NT2/D1 (cell line): ENCODE measurements at places on chromosomes 6 and 20.
A peak's percentile ranks its signal among the peaks of the same experiment; 100 is the strongest.

- no peak for DNase-seq
Observed at GRCh38 chr20:53949319-53949839, 121.0 kb downstream of the BCAS1 start.

DNA sequence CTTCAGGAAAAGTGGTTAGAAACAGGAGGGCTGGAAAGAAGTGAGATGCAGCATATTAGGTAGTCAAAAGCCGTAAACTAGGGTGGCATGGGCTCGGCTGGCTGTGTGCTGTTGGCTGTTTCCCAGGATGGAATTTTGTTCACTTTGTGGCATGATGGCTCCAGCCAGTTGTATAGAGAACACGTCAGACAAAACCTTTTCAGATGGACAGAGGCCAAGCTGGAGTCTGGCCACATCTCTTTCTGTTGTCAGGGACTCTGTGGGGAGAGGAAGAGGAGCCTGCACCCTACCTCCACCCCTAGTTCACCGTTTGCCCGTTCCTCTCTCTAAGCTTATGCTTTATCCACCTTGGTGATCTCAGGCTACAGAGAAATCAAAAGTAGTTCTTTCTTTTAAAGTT, 22.0 kb downstream of the C6orf89 start:
- no peak for DNase-seq

DNA sequence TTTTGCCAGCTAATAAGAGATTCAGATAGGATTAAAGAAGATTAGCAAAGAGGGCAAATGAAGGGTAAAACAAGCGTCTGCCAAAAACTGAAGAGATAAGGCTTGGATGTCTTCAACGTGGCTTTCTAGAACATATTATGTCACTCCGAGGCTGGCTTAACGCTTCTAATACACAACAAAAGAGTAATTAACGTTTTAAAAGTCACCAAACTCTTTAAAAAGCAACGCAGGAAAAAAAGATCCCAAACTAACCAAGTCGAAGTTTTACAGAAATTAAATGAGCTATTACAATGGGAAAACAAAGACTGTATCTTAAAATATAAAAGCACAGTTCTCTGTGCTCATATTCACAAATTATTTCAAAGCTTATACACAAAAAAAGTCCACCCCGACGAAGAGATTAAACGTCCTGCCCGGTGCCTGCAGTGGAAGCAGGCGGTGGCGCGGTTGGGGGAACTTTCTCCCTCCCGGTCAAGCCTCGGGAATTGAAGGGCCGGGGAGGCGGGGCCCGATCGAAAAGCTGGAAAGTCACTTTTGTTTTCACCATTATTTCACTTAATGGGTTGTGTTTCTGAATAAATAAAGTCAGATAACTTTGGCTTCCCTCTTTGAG, 1.2 kb downstream of the MAK start:
- DNase-seq, result no peak

DNA sequence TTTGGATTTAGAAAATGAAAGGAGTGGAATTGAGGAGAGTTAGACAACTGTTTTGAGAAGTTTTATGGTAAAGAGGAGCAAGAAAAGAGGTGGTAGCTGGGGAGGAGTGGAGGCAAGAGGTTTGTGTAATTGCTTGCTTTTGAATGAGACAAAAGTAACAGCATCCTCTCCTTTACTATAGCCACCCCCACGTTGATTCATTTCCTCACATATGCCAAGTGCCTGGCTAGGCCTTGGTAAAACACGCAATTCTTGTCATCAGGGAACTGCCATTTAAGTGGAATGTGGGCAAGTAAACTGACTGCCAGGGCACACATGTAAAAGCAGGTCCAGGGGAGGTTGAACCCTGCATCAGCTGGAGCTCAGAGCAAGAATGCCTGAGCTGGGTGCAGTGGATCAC, 4.1 kb downstream of the MTRES1 start:
- no peak for DNase-seq

DNA sequence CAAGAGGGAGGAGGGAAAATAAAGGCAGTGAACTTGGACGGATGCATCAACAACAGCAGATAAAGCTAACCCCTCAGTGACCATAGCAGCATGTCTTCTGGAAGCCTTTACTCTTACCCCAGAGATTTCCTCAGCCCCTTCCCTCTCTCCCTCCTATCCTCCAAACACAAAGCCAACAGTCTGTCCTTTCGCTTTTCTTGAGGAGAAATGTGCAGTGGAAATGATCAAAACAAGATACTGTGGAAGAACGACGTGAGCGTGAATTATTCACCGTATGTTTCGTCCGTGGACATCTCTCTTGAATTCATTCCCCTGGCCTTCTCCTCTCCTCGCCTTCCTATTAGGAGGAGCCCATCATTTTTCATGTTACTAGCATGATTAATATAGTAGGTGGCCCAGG, 8.5 kb downstream of the NRN1 start:
- DNase-seq, result no peak

DNA sequence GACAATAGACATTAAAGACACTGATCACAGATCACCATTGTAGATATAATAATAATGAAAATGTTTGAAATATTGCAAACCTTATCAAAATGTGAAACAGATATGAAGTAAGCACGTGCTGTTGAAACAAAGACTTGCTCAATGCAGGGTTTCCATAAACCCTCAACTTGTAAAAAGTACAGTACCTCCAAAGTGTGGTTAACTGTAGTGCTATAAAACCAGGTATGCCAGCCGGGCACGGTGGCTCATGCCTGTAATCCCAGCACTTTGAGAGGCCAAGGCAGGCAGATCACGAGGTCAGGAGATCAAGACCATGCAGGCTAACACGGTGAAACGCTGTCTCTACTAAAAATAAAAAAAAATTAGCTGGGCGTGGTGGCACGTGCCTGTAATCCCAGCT, 96.6 kb downstream of the ZFAND3 start:
- DNase-seq, result no peak

DNA sequence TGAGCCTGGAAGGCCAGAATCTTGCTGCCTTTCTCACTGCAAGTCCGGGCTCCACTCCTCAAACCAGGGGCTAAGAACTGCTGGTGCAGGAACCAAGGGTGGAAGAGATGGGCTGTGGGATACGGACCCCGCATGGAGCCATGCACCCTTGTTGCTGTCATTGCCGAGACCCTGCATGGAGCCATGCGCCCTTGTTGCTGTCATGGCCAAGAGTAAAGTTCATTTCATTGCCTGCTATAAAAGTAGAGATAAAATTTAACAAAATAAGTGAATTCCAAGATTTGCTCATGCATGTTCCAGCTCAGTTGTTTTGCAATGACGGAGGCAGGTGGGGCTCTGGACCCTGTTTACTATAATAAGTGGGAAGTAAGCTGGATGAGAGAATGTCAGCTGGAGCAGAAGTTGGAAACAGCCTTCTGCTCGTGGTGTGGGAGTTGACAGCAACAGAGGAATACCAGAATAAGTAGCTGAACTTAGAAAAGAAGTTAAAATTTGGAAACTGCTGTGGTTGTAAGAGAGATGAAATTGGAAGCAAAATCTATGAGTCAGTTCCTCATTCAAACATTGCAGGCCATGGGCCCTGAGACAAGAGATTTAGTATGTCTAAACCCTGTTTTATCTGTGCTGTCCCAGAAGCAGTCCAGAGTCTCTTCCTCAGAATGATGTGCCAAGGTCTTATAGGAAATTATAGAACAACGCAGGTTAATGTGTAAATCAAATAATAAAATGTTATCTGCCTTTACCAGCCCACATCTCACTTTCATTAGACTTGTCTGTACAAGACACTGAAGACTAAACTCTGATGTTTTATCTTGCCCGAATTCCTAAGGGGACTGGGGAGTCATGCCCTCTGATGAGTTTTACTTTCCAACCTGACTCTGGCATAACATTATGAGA, 15.8 kb upstream of the THBS2 start:
- DNase-seq, result no peak

DNA sequence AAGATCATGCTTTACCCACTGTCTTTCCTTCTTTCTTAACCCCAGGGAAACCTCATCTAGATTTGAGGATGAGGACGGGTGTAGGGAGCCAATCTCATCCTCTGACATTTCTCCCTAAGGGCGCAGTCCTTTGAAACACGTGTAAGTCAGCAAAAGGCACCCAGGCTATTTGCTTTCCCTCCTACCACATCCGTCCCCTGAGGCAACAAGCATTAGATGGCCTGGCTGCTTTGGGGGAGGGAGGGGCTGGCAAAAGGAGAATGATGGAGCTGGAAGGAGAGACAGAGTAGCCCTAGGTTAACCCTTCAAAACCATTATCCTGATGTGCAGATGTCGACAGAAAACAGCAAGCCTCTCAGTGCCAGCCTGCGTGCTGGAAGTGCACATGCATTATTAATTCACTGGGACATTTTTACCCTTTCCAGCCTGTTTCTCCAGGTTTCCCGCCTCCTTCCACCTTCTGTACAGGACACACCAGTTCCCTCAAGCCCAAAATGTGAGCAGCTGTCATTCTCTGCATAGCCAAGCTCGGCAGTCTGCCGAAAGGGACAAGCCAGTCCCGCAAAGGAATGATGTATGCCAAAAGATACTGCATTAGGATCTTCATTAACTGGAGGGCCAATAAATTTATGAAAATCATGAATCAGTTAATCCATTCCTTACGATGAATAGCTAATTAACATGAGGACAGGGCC, 547.2 kb downstream of the CD83 start:
- no peak for DNase-seq

DNA sequence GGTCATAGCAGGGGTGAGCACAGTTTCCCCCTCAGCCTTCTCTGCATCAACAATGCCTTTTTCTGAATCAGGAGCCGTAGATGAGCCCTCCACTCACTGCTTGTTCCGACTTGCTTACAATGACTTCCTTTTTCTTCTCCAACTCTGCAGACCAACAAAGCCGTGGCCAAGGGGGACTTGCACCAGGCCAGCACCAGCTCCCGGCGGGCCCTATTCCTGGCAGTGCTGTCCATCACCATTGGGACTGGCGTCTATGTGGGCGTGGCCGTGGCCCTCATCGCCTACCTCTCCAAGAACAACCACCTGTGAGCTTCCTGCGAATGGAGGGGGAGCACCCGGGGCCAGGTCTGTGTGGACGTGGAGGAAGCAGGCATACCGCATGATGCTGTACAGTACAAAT, 195.8 kb downstream of the SYNDIG1 start:
- no peak for DNase-seq

- DNase-seq, result no peak
Observed at GRCh38 chr20:62305149-62305764, 2.5 kb downstream of the ADRM1 start.

DNA sequence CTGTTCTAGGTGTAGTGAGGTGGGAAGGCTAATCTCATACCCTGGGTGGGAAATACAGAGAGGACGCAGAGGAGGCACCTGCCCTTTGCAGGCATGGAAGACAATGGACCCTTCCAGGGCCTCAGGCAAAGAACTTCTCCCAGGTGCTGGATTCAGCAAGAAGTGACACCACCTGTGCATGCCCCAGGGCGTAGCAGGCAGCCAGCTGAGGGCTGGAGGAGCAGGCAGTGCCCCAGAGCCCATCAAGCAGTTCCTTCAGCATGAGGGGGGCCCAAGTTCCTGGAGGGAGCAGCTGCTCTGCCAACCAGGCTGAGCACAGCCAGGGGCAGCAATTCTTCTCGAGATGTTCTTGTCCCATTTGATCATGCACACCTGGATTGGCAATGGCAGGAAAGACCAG, 170.3 kb upstream of the PDE10A start:
- no peak for DNase-seq

- DNase-seq, result no peak
Observed at GRCh38 chr20:64212755-64213154, 42.8 kb upstream of the PCMTD2 start.

DNA sequence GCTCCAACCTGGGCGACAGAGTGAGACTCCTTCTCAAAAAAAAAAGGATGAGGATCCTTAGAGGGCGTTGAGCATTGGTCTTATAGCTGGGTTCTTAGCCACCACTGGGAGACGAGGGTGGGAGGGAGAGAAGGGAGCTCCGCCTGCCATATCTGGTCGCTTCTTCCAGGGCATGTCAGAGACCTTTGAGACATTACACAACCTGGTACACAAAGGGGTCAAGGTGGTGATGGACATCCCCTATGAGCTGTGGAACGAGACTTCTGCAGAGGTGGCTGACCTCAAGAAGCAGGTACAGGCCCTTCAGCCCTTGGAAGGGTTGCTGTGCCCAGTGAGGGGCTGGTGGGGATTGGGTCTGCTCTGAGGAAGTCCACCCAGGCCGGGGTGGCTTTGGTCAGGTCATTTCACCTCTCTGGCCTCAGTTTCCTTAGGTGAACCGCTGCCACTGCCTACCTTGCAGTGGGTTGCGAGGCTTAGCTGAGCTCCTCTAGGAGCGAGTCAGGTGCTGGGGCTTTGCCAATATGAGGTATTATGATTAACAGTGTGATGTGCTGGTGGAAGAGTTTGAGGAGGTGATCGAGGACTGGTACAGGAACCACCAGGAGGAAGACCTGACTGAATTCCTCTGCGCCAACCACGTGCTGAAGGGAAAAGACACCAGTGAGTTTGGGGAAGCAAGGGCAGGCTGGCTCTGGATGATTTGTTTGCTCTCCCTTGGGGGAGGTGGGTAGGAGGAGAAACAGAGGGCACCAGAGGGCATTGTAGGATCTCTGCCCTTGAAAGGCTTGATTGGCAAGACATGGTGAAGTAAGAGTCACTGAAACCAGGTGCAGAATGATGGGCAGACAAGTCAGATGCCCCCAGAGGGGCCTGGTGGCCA, 8.5 kb downstream of the CNPY3 start:
- no peak for DNase-seq

DNA sequence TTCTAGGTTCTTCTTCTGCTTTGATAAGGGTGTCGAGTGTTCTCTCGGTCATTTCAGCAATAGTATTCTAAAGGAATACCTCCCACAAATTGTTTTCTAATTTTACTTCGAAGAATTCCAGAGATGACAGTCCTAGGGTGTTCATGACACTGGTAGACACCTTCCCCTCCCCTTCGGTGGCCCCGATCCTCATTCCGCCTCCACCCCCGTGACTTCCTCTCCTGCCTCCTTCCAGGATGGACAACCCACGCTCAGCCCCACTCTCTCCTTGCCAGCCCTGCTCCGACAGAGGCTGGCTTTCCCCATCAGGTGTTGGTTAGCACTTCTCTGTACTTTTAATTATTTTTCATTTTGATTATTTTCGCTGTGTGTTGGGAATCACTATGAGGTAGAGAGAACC, 254.8 kb upstream of the QKI start:
- DNase-seq, result no peak

GRCh38 chr20:12252793-12253192, 335.1 kb downstream of the BTBD3 start:
- peak; percentile 33 for DNase-seq

DNA sequence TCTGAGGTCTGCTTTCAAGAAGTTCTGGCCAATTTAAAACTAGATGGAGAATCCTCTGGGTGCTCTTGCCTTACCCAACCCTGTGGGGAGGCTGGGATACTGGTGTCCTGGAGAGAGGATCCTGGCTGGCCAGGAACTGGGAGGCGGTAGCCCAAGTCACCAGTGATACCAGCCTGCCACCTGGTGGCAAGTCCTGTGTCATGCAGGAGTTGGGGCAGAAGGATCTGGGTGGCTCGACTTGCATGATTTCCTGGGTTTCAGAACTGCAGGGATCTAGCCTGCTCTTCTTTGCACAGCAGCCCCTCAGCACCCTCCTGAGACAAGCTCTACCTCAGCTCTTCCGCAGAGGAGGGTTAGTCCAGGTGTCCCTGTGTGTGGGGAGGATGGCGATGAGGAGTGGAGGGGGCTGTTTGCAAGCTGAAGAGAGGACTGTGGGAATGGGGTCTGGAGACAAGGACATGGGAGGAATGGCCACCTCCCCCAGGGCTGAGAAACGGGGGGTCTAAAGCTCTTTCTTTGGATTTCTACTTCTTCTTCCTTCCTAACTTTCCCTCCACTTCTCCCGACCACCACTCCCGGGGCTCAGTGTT, 4.2 kb downstream of the KCNK17 start:
- peak; percentile 43 for DNase-seq
